ENCODE measurements at places on chromosomes 4 and X.

DNA sequence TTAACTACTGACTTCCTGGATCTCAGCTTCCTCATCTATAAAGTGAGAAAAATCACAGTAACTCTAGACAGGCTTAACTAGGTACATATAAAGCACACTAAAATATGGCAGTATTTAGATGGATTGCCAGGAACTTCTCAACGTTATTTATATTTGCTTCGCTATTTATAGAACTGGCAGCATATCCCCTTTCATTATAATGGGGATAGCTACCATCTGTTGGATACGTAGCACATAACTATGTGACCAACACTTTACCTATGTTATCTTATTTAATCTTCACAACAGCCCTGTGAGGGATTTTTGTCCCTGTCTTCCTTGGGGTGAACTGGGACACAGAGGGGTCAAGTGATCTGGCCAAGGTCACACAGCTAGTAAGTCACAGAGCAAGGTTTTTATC, 64.6 kb downstream of the ENPEP start:
- no peak for DNase-seq

GRCh38 chrX:87105131-87105530, 412.5 kb upstream of the KLHL4 start:
- DNase-seq: no peak

- DNase-seq: no peak
These were observed 192.7 kb downstream of the SPRY1 start for GRCh38 chr4:123589301-123589700.

GRCh38 chrX:23374291-23374690, 39.6 kb downstream of the PTCHD1 start:
- peak; percentile 0 for DNase-seq

GRCh38 chrX:7582191-7582590, 260.8 kb upstream of the VCX start:
- DNase-seq: no peak

DNA sequence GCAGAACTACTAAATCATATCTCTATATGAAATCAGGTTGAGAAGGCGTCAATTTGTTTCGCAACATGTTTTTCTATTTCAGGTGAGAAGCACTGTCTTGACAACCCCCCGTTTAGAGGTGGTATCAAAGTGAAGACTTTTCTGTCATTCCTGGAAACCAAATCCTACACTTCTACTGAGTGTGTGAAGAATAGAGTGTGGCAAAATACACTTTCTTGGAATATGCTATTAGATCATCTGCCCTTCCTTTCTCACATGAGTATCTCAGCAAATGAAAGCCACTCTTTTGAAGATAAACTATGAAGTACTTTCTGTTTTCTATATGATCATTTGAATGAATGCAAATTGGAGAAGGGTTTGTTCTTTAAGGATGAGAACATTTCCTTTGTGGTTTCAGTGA, 174.0 kb upstream of the FMR1 start:
- DNase-seq: no peak

DNA sequence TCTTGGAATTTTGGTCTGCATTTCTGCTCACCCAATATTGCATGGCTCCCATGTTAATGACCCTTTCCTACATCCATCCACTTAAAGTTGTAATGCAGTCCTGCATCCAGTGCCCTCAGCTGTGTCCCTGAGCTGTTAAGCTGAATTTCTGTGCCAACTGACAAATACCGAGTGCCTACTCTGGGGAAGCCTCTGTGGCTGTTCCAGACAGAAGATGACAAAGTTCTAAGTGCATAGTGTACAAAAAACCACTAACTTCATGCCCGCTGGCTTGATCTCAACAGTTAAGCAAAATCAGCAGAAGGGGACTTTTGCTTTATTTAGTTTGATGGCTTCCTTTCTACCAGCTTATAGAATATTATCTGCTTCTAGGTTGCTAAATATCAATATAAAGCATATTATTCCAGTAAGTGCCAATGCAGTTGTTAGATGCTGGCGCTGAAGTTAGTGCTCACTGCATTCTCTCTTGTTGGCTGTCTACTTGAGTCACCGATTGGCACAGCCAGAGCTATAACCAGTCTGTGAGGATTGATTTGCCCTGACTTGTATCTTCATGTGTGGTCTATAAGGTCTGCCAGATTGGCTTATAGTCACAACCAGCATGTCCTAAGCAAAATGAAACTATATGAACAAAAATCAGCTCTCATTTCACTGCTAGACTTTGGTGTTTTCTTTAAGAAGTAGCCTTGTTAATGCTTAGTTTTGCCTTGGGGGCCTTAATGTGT, 98.9 kb downstream of the KLHL8 start:
- DNase-seq: no peak

DNA sequence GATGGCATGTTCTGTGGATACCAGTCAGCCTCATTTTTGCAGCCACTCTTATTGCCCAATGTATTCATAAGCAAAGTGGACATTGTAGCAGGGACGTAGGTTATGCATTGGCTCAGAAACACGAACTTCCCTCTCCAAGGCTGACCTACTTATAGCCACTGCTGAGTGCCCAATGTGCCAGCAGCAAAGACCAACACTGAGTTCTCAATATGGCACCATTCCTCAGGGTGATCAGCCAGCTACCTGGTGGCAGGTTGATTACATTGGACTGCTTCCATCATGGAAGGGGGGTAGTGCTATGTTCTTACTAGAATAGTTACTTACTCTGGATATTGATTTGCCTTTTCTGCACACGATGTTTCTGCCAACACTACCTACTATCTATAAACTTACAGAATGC, 306.9 kb downstream of the KCNIP4 start:
- DNase-seq: no peak

DNA sequence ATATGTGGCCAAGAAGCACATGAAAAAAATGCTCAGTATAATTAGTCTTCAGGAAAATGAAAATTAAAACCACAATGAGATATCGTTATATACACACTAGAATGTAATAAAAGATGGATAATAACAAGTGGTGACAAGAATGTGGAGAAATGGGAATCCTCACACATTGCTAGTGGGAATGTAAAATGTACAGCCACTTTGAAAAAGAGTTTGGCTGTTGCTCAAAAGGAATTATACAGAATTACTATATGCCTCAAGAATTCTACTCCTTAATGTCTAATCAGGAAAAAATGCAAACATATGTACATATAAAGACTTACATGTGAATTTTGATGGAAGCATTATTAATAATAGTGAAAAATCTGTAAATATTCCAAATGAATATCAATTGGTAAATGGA, 102.2 kb downstream of the SPCS3 start:
- no peak for DNase-seq

- no peak for DNase-seq
These were observed 97.4 kb downstream of the DCTD start for GRCh38 chr4:182819751-182820150.

DNA sequence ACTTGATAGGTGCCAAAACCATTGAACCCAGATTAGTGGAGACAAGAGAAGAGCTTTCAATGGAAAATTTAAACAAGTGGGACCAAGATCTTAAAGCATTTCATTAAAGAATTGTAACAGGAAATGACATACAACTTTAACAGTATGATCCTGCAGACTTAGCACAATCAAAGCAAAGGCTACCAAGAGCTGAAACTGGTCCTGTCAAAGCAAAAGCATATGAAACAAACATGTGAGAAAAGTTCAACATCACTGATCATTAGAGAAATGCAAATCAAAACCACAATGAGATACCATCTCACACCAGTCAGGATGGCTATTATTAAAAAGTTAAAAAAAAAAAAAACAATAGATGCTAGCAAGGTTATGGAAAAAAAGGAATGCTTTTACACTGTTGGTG, 425.6 kb downstream of the IL1RAPL1 start:
- DNase-seq: no peak

DNA sequence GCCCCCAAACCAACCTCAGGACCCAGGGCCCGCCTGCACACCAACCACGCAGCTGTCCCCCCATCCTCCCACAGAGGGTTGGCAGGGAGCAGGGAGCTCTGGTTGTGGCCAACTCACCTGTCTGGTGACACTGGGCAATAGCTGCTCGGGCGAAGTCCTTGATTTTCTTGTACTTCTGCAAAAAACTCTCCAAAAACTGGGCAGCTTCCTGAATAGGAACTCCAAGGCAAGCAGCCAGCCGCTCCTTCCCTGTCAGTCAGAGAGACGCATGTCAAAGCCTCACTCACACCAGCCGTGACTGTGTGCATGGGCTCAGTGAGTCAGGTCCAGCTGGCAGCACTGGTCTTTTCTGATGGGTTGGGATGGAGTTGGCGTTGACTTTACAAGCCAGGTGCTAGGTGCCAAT, 26.4 kb downstream of the NAT8L start:
- DNase-seq: no peak
